ENCODE measurements at places on chromosomes 7 and 10.

- no peak for DNase-seq
Observed at GRCh38 chr10:43190289-43190688, 52.0 kb downstream of the CSGALNACT2 start.

GRCh38 chr7:66627881-66628360 is 760 bp upstream of the KCTD7 start:
- no peak for DNase-seq

DNA sequence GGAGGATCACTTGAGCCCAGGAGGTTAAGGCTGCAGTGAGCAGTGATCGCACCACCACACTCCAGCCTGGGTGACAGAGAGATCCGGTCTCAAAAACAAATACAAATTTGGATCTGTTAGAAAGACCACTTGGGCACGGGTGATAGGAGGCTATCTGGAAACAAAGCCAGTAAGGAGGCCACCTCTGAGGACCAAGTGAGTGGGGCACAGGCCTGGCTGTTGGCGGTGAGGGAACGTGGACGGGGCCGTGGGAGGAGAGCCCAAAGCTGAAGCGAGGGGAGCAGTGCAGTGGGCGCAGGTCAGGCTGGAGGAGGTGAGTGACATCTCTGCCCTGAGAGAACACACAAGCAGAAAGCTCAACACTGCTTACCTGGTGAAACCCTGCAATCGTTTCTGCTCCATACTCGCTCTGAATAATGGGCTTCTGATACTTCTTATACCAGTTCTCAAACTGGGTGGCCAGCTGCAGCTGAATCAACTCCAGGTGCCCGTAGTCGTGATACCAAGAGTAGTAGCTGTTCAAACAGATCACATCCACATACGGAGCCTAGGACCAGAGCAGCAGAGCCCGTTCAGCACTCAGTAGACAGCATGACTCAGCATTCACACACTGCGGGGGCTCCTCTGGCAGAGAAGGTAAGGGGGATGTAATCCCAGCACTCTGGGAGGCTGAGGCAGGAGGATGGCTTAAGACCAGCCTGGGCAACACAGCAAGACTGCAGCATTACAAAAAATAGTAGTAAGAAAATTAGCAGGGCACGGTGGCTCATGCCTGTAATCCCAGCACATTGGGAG is 14.5 kb downstream of the GUSB start:
- no peak for DNase-seq

- DNase-seq: no peak
Observed at GRCh38 chr10:46040004-46040403, 6.1 kb downstream of the MSMB start.

All from muscle of arm (tissue), 14 donors.